ENCODE measurements at places on chromosomes 7 and 10.

DNA sequence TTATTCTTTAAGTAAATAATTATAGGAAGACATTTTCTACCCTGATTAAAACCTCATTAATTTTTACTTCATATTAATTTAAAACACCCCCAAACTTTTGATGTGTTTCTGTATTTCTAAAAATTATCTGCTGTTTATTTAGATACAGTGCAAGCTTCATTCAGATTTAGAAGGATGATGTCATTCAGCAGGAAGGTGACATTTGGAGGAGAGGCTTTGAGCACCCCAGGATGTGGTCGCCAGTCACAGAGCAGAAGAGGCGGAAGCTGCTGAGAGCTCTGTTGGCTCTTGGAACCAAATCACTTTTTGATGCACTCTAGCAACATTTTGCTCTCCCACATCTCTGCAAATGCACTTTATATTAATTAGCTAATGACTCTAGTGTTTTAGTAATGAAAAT is 233.9 kb upstream of the CACNA2D1 start:
- peak; percentile 42 for DNase-seq

- DNase-seq: peak; percentile 44
These were observed 121.8 kb downstream of the KMT2C start for GRCh38 chr7:152313831-152314604.

- no peak for DNase-seq
These were observed 7.4 kb downstream of the YWHAG start for GRCh38 chr7:76351372-76351771.

DNA sequence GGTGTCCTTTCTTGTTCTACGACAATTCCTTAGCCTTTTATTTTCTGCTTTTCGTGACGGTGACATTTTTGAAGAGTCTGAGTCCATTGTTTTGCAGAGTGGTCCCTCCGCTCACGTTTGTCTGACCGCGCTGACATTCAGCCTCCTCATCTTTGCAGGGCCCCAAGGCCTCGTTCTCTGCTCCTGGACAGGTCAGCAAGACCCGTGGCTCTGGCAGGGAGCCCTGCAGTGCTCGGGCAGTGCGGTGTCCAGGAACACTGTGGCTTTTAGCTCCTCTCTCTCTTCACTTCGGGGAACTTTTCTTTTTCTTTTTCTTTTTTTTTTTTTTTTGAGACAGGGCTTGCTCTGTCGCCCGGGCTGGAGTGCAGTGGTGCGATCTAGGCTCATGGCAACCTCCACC is 142.5 kb downstream of the DNAJB6 start:
- no peak for DNase-seq

DNA sequence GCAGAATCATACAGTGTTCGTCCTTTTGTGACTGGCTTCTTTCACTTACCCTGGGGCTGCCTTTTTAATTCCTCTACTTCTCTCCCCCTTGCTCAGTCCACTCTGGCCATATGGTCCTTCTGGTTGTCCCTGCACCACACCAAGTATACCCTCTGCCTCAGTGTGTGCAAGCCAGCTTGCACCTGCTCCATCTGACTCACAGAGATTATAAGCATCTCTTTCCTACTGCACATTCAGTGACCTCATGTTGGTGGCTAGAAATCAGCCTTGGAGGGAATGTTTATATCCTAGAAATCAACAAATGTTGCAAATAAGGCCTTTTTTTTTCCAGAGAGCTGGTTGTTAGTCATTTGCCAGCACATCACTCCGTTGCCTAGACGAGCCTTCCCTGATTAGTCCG is 67.5 kb upstream of the C10orf90 start:
- DNase-seq: no peak

- DNase-seq: no peak
These were observed 29.4 kb downstream of the CHST15 start for GRCh38 chr10:124063750-124064603.

DNA sequence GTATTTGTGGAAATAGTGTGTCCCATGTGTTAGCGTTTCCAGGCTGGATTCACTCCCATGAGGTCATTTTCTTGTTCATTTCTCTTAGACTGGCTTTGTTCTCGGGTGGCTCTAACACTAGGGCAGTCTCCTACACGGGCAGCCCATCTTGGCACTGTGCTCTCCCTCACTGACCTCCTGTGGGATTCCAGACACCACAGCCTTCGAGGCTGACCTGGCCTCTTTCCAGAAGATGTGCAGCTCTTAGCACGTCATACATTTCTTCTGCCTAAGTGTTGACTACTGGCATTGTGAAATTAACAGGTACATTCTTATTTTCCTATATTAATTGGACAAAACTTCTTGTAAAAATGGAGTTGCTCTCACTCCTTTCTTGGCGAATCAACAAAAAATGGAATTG is 72.8 kb downstream of the INSYN2A start:
- no peak for DNase-seq

GRCh38 chr7:46775776-46776175 is 806.1 kb downstream of the TNS3 start:
- DNase-seq: no peak

DNA sequence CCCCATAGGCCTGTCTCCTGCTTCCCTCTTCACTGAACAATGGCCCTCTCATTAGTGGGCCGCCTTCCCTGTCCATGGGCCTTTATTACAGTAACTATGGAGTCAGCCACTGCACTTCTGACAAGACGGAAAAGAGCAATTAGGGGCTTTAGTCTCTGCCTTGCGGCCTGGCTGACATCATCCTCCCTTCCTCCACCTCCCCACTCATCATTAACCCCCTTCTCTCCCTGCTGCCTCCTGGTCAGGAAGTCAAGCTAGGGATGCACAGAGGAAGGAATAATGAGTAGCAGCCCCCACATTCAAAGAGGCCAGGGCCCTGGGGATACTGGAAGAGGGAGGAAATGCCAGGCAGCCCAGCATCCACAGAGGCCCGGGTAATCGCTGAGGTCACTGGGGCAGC is 101.6 kb upstream of the PLXNA4 start:
- DNase-seq: no peak

GRCh38 chr7:151884312-151885201 is 7.6 kb upstream of the PRKAG2 start:
- no peak for DNase-seq

DNA sequence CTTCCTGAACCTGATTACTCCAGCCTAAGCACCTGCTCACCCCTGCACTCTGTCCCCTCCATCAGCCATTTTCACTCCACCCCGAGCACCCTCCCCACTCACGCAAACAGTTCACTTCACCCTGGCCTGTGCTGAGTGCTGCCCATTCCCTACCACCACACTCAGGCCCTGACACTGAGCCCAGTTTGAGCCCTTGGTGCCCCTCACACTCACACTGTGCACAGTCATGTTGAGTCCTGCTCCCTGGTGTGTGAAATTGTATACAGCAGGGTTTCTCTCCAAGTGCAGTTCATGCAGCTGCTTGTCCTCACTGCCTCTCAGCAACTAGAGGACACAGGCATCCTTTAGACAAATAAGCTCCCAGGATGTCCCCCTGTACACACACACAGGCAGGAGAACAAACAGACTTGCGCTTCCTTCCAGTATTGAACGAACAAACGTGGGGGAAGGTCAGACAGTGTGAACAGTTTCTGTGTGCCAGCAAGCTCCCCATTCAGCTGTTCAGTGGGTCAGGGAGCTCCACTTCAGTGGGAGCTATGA is 6.8 kb downstream of the MYO1G start:
- DNase-seq: no peak

- DNase-seq: no peak
These were observed 10.2 kb upstream of the CUL1 start for GRCh38 chr7:148688526-148688925.

- DNase-seq: peak; percentile 9
These were observed 39.7 kb upstream of the NFE2L3 start for GRCh38 chr7:26112203-26112740.

DNA sequence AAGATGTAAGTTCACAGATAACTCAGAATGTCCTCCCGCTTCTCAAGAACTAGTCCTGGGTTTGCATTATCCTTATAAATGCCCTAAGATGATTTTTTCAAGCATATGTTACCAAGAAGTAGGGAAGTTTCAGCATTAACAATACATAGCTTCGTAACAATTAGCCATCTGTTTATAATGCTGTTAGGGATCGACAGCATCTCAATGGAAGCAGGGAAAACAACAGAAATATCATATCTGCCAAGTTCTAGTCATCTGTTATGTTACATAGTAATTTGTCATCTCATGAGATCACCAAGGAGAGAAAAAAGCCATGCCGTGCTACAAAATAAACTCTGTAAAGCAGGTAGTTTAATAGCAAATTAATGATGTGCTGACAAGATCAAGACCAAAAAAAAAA is 731.5 kb upstream of the C7orf33 start:
- DNase-seq: no peak

GRCh38 chr10:130196511-130197487 is 60.6 kb downstream of the GLRX3 start:
- DNase-seq: no peak

DNA sequence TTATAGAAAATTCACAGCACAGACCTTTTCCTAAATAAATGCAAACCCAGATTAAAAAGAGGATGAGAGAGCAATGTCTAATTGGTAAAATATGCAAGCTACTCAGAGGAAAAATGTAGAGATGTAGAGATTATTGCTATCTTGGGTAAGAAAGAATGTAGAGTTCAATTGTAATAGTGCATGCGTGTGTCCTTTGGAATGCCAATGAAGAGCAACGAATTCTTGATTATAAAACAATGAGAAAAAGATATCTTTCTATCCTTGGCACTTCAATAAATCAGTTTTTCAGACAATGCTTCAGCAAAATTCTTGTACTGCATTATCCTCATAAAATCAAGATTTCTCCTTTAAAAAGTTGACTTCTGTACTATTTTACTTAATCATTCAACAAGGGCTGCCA is 50.9 kb downstream of the SEMA3D start:
- DNase-seq: no peak

DNA sequence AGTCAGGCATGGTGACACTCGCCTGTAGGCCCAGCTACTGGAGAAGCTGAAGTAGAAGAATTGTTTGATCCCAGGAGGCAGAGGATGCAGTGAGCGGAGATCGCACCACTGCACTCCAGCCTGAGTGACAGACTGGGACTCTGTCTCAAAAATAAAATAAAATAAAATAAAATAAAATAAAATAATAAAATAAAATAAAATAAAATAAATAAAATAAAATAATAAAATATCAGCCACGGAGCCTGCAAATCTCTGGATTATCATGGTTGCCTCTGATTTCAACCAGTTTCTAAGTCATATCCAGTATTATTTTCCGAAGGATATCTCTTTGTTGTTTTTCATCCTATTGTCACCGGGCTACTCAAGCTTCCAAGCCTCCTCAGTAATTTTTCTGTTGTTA is 51.7 kb upstream of the FZD8 start:
- no peak for DNase-seq

DNA sequence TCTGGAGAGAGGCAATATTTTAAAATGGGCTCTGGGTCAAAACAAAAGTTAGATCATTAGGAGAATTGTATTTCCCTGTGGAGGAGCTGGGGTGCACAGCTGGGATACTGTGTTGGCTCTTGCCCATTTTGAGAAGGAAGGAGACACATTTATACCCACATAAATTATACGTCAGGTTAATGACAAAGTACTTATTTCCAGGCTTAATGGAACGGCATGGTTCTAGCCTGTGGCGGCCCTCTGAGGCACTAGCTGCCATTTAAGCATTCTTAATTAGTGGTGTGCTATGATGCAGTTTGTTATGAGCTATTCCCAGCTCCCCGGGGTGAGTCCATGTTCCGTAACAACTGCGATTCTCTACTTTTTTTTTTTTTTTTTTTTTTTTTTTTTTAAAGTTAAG is 193.5 kb downstream of the SEC23IP start:
- DNase-seq: no peak

- no peak for DNase-seq
These were observed 29.4 kb downstream of the LSMEM1 start for GRCh38 chr7:112510001-112510742.

DNA sequence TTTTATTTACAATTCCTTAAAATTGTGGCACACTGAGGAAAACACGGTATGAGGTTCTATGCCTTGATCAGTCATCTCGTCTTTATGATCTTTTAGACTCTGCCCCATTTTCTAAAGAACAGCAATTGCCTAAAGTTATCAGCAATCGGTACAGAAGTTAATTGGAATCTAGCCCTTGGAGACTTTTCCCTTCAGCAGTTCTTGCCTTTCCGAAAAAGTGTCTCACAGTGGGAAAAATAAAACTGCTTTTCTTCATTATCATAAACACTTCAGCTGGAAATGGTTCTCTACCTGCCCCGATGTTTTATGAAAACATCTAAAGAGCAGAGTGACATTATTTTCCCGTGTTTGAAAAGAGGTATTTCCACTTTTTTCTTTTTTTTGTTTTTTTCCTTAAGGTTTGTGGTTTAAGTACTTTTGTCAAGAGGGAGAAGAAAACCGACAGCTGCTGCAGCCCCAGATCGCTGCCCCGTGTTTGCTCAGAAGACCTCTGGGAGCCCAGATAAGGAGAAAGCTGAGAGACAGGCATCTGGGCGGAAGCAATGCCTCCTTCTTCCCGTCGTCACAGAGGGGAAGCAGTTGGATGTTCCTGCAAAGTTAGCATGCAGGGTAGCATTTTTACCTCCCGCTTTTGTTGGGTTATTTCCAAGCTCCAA is 149.7 kb downstream of the FRMD4A start:
- no peak for DNase-seq

DNA sequence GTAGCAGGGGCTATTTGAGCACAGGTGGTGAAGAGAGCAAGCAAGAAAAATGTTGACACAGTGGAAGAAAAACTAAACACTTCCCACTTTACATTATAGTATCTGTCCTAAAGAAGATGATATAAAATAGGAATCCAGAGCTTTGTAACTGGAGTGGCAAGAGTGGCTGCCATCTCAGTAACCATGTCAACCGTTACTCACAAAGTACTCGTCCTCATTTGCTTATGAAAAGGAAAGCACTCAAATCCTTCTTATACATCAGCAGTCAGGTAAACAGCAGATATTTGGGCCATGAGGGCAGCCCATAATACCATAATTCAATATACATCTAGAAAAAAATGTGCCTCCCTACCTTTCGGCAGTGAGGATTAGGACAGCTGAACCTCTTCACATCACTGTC is 70.1 kb downstream of the RNF216 start:
- DNase-seq: no peak

DNA sequence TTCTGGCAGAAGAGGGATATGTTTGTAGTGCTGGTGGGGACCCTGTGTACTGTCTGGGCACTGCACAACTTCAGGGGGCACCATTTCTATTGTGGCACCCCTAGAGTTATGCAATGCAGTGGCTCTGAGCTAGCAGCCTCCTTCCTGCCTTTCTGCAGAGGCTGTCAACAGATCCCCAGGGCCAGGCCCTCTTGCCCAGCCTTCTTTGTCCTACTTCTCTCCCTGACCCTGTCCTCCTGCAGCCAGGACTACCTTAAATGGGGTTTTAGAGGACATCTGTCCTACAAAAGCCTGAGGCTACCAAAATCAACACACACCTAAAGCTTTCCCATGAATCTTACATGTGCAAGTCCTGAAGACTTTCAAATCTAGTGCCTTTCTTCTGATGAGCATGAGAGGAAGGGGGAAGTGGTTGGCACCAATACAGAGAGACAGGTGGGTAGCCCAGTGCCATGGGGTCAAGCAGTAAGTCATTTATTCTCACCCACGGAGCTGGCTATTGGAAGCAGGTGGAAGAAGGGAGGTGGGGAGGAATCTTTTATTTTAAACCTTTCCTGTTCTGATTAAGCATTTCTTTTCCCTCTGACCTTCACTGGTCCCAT is 2.4 kb downstream of the SPOCK2 start:
- DNase-seq: no peak
